Activated naive CD4-positive, alpha-beta T cell treated with anti-CD3 and anti-CD28 coated beads, Interleukin-2, amount 50 U/mL, for 72 hours (primary cell): ENCODE measurements at places on chromosomes 5 and 9.

GRCh38 chr5:32308946-32309345 is 3.8 kb downstream of the MTMR12 start:
- DNase-seq, result no peak

DNA sequence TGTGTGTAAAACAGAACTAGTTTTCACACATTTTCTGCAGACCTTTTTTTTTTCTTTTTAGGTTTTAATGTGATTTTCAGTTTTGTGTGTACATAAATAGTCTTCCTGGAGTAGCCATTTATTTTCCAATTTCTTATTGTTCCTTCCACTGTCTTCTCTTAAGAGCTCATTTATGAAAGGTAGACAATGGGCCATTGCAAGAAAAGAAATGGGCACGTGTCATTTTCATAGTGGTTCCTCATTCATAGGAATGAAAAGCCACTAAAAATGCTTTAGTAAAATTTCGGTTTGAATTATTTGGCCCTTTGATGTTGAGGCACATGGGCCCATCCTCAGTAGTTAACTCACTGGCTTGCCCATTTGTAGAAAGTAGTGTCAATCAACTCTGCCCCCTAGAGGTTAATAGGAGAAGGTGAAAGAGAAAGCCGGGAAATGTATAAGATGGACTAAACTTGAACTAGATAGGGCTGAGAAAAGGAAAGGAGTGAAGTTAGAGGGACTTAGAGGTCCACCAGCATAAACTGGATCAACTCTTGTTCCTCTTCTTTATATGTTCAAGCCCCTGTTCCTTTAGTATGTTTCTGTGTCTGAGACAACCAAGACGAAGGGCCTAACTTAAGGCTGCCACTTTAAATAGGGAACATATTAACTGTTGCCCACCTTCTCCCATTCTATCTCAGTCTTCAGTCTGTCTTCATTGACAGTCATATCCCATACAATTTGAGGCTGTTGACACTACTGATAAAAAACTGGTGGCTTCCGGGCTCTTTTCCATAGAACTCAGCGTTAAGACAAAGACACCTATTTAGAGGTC is 72.6 kb downstream of the SMARCA2 start:
- no peak for DNase-seq

DNA sequence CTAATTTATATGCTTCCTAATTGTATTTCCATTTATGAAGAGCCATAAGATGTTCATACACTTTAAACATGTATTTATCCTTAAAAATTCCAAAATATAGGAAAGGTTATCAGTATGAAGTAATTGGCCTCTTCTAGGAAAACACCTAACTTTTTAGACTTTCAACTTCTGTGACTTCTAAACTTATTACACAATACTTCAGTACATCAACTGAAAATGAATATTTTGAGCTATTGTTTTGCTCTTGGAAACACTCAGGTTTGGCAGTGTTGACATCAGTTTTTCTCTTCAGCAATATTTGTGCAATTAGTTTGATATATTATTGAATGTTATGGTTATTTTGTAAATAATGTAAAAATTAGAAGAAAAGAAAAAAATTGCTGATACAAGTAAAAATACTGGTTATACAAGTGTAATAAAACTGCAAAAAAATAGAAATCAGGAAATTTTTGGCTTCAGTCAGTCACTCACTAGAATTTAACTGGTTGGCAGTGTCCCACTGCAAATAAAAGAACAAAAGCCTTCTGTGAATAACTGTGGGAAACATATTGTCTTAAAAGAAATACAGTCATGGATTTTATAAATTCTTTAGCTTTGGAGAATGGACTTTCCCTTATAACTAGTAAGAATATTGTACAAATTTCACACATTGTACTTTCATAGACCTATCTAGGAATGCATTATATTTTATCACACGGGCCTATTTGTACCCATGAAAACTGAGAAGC is 635.9 kb downstream of the TLE1 start:
- DNase-seq, result no peak

- DNase-seq, result no peak
Observed at GRCh38 chr5:1782385-1783215, 17.0 kb downstream of the MRPL36 start.

DNA sequence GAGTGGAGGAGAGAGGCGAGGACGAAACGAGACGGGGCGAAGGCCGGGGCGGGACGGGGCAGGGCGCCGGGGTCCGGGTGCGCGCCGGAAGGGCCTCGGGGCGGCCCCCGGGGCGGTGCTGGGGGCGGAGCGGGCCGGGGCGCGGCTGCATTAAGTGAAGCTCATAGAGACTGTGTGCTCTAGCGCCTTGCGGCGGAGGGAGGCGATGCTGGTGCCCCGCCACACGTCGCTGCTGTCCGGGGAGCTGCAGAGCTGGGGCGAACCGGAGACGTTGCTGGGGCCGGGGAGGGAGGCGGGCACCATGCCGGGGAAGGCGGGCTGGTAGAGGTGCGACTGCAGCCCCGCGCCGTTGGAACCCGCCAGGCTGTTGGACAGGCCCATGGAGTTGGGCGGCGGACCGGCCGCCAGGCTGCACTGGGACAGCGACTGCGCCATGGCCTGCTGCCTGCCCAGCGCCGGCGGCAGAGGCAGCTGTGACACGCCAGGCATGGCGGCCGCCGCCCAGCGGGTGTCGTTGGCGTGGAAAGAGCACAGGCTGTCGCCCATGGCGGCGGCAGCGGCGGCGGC is 8.3 kb downstream of the OTP start:
- no peak for DNase-seq

DNA sequence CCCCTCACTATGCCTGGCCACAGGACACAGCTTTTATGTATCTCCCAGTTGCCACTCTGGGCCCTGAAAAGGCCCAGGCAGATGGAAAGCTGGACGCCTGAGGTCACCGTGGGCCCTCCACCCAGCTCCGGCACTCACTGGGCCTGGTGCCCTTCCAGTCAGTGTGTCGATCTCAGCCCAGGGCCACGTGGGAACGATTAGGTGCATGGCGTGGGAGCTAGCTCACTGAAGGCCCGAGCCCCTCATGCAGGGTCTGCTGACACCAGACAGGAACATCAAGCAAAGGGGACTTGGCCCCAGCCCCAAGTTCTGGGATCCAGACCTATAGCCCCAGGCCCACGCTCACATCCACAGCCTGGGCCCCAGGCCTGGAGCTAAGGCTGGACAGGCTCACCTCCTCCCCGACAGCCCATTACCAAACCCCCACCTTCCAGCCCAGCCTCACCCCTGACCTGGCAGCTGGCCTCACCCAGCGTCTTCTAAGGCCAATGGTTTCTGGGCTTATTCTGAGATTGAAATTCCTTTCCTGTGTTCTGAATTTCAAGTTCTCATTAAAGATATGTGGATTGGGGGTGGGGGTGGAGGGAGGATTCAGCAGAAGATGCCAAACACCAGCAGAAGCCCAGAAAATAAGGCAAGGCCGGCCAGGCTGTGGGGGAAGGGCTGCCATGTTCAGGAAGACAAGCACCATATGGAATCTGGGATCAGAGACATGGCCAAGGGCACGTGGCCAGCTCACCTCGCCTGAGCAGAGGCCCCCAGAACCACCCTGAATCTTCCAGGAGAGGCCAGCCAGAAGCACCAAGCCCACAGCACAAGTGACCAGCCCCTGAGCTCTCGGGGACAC is 74.5 kb downstream of the ADAMTS2 start:
- DNase-seq, result peak; percentile 41

DNA sequence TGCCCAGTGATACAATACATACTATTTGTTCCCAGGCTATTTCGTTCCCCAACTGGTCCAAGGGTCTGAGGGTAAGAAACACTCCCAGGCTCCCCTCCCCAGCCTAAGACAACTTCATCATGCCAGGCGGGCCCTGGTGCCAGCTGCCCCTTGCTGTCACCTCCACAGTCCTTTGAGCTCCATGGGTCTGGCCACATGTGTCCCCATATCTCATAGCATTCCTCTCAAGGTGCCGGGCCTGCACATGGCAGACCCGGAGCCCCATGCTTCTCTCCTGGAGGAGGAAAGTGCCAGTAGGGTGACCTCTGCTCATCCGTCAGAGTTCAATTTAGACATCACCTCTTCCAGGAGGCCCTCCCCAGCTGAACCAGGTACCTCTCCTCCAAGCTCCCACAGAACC is 120.5 kb downstream of the C5orf15 start:
- no peak for DNase-seq

DNA sequence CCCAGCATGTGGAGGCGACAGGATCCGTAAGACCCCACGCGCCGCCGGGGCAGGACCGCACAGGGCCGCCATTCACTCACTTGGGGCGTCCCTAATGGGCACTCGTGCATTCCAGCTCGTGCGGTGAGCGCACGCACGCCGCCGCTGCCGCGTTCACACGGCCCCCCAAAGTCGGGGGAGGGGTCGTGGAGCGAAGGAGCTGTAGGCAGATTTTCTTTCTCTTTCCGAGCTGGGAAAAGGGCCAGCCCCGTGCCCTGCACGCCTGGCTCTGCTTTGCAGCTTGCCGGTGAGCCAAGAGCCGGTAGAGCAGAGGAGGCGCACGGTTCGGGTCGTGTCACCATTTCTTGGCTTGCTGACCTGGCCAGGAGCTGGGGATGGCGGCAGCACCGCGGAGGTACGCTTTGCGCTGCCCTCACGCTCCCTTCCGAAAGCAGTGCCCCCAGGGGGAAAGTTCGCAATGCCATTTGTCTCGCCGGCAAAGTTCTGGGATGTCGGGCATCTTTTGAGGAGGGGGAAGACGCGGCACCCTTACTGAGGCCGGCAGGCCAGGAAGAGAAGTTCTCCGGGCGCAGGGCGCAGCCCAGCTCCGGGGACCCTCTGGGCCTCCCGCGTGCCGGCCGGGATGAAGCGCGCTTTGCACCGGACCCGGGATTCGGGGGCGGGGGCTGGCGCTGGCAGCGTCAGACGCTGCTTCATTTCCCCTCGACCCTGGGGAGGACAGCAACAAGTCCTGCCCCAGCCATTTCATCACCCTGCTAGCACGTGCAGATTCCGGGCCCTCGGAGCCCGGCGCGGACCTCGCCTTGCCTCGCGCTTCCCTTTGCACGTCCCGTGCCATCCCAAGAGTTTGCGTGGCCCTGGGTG is 898 bp downstream of the STC2 start:
- DNase-seq, result no peak

GRCh38 chr9:18463991-18464390 is 10.0 kb upstream of the ADAMTSL1 start:
- no peak for DNase-seq
